Activated CD4-positive, CD25-positive, alpha-beta regulatory T cell treated with anti-CD3 and anti-CD28 coated beads, Interleukin-2, amount 50 U/mL, for 72 hours (primary cell): ENCODE measurements at places on chromosomes 6 and 20.

DNA sequence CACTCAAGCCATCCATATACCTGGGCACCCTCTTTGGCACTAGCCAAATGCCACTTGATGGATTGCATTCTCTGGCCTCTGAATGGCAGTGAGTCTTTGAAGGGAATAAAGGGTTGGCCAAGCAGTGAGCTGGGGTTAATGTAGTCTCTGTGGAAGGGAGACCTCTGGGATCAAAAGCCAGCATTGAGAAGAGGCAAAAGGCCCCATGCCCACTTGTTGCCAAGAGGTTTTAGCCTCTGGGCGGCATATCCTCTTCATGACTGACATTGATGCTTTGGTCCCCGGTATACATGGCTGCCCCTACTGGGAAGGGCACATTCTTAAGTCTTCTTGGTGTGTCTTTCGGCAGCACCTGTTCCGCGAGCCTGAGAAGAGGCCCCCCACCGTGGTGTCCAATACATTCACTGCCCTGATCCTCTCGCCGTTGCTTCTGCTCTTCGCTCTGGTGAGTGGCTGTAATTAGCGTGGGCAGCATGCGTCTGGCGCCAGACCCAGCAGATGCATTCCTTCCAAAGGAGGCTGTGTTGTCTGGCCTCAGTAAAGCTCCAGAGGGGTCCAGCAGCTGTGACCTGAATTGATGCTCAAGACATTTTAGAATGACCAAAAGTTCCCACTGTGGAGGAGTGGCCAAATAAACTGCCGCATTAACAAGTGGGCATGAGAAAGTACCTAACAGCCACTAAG lies 29.5 kb downstream of the GHRH start:
- DNase-seq, result no peak

- DNase-seq, result no peak
Observed at GRCh38 chr6:166664135-166664534, 37.1 kb upstream of the RPS6KA2 start.

DNA sequence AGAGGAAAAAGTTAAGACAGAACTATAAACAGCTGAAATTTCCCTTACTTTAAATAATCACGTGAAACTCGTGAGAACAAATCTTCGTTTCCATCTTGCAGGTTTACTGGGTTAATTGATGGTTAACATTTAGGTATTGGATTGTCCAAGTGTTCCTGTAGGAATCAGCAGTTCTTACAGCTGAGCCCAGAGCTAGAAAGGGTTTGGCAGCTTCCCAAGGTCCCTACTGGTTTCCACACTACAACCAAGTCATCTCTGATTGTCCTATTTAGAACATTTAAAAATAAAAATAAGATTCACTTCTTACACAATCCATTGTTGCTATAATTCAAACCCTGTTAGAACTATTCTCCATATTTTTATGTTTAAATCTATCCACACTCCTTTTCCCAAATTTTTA lies 15.8 kb downstream of the MPC1 start:
- no peak for DNase-seq

DNA sequence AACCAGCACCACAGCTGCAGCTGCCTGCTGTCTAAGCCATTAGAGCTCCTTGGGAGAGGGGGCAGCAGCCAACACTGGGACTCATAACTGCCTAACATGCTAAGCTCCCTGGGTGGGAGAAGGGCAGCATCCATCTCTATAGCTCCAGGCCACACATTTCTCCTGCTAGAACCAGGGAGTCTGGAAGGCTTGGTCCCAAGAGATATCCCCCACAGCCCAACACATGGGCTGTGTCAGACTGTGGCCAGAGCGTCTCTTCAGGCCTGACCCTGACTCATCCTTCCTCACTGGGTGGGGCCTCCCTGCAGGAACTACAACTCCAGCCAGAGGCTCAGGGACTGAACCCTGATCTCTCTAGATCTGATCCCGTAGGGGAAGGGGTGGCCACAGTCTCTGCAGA lies 411.1 kb downstream of the HDGFL1 start:
- no peak for DNase-seq

DNA sequence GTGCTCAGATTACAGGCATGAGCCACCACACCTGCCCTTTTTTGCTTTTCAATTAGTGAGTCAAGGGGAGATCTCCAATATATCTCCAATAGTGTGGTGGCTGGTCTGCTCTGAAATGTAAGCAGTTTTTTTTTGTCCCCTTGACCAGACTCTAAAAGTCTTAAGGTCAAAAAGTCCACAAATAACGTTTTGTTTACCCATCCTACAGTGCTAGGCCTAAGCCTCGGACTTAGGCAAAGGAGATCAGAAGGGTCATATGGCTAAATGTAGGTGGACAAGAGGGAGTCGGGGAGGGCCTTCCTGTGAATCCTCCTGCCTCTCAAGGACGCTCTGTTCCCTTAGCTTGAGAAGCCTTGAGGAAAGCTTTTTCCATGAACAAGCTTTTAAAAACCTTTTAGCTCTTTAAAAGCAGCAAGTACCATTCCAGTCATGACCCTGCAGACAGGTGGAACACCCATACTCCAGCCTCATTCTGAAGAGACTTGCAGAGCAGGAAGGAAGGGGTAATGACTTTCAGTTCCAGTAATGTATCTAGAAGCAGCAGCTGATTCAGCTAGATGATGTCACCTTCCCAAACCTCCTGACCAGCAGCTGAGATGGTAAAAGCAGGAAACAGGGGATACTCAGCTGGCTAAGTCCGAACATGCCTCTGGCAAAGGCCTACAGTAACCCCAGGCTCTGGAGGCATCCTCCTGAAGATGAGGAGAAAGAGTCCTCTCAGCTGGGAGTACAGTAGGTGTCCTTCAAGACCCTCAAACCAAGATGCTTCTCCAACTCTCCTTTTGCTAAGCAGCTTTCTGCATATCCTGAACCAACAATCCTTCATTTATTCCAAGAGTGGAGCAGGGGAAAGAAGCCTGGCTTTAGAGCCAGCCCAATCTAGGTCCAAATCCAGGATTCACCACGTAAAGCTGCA lies 23.6 kb downstream of the BCL2L1 start:
- DNase-seq, result no peak

GRCh38 chr6:102398788-102399390 lies 1005.4 kb downstream of the GRIK2 start:
- no peak for DNase-seq

DNA sequence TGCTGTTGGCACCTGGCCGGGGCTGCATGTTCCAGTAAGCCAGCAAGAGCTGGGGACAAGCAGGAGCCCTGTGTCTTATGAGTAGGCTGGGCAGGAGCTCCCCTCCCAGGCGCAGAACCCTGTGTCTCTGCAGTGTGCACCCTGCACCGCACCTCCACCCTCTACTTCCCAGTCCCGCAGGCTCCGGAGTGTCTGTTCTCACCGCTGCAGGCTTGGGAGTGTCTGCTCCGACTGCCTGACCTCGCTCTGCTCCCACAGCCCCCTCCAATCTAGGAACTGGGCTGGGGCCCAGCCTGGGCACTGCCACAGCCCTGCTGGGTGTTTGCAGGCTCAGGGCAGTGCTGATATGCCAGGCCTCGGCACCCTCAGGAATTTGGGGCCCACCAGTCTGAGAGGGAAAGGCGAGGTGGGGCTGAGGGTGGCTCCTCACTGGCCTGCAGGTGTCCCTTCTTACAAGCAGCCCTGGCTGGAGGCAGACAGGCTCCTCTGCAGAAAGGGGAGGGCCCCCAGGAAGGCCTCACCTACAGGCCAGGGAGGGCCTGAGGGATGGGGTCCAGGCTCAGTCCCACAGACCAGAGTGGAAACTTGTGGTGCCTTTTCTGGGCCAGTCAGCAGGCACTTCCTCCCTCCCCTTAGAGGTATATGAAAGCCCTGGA lies 871.6 kb upstream of the GJE1 start:
- DNase-seq, result no peak

DNA sequence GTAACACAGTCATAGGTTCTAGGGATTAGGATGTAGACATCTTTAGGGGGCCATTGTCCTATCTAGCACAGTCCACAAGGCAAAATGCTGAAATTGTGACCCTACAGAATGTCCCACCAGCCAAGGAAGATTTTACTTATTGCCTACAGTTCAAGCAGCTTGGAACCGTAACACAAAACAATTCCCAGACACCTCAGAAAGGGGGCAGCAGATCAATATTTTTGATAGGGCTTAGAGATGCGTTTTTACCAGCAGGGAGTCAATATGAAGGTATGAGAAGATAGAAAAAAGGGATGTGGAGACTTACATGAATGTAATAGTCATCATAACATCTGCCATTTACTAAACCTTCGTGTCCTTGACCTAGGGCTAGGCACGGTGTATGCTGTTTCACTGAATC lies 81.0 kb downstream of the TMEM170B start:
- no peak for DNase-seq

- DNase-seq, result no peak
Observed at GRCh38 chr20:62897666-62898065, 28.6 kb downstream of the DIDO1 start.

DNA sequence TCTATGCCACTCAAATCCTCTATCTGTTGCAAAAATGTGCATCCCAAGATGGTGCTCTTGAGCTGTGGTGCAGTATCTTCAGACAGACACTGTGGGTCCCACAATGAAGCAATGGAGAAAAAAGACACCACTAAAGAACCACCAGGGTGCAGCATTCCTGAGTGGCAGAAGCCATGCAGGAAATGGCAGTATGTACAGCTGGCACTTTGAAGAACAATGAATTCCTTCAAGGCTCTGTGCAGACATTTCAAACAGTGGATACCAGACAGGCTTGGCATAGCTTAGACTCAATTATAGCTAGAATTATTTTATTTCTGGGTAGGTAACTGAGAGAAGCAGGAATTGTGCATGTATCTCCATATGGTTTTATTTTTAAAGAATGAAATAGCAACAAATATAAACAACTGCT lies 24.0 kb upstream of the HDAC2 start:
- DNase-seq, result no peak

GRCh38 chr6:157830354-157831017 lies 7.4 kb downstream of the SNX9 start:
- no peak for DNase-seq

- DNase-seq, result no peak
Observed at GRCh38 chr6:13660273-13660672, 45.1 kb downstream of the NOL7 start.

- DNase-seq, result no peak
Observed at GRCh38 chr6:130680116-130680515, 147.1 kb upstream of the SMLR1 start.

DNA sequence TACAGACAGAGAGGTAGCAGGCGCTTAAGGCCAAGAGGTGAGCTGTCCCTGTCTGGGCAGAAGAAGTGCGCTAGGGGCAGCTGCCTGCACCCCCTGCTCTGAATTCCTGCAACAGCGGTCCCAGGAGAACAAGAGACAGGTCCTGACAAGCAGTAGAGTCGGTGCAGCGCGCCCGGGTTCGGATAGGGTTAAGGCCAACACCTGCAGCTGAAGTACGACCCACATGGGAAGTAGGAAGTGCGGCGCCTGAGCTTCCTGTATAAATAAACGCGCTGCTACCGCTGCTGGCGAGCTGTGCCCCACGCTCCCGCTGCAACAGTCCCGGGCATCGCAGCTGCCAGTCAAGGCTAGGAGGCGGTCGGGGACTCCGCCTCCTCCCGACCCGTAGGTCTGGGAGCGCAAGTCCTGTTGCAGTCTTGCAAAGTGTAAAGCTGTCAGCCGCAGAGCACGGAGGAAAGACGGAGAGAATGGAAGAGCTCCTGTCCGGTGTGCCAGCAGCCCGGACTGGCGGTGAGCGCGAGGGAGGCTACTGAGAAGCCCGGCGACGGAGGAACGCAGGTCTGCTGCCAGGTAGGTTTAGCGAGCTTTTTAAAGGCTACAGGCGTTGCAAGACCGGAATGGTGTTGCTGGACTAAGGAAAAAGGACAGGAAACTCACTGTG lies at the start of gene RNF144B:
RNF144B (plus strand) TSS at position 290 of the 661 bp plus-strand sequence. CDS start 12,185 bp downstream, outside the sequence.
- peak; percentile 61 for DNase-seq

DNA sequence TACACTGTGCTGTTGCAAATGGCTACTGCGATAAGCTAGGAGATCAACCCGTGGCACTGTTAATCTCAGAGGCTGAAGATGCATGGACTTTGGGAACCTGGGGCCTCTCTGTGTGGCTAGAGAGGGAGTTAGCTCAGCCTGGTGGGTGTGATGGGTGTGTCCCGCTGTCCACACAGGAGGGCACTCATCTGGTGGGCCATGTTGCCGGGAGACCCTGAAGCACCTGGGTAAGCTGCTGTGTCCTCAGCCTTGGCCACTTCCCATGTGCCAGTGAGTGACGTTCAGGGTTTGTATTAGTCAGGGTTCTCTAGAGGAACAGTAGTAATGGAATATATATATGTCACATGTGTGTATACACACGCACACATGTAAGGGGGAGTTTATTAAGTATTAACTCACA lies 132.7 kb downstream of the ERMARD start:
- DNase-seq, result no peak

GRCh38 chr6:135180542-135181332 lies at the start of gene MYB:
TSS of gene MYB (plus strand) at chr6:135181308. CDS start at chr6:135181514, 206 bp downstream.
- peak; percentile 79 for DNase-seq

- DNase-seq, result no peak
Observed at GRCh38 chr6:154252678-154253077, 103.9 kb downstream of the IPCEF1 start.

DNA sequence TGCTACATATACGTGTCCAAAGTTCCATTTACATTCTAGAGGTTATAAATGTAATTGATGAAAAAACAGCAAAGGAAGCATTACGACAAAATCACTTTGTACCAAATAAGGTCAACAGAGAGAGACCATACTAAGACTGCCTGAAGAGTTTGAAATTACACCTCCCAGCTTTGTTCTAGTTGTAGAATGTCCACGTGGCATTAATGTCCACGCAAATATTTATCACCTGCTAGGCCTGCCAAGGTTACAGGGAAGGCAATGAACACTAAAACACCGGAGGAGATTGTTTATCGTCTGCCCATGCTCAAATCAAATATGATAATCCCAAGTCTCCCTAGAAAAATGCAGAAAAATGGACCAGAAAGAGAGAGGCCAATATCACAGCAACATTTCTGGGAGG lies 6.2 kb downstream of the RALGAPA2 start:
- DNase-seq, result no peak

GRCh38 chr6:31357886-31358285 lies 907 bp upstream of the HLA-B start:
- no peak for DNase-seq

- DNase-seq, result no peak
Observed at GRCh38 chr6:15862810-15863209, 200.0 kb upstream of the DTNBP1 start.

DNA sequence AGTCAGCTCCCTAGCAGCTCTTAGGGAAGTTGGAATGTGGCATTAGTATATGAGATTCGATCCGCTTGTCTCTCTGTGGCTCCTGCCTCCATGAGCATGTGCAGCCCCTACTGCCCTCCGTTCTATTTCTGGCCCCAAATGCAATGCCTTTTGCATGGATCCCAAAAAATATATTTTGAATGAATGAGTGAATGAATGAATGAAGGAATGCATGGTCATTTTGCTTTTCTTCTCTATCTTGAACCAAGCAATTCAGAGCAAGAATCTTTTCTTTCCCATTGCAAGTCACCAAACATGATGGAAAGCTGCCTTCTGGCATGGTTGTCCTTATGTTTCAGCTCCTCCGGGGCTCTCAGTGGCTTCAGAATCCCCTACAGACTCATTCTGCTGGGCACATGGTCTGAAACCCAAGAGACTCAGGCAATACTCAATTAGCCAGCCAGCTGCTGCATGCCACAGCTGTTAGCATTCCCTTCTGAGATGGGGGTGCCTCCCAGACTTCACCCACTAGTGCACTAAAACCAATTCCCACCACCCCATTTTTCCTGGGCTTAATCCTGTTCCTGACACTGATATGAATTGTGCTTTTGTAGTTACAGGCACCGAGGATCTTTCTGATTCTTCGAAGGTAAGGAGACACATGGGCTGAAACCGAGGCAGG lies 2.6 kb upstream of the IYD start:
- DNase-seq, result no peak
